ENCODE measurements at places on chromosomes 2 and 18.

- no peak for DNase-seq
Measured at GRCh38 chr2:19408592-19408991, 50.2 kb upstream of the OSR1 start.

GRCh38 chr2:1975060-1975459 lies 230.7 kb upstream of the PXDN start:
- DNase-seq: no peak

DNA sequence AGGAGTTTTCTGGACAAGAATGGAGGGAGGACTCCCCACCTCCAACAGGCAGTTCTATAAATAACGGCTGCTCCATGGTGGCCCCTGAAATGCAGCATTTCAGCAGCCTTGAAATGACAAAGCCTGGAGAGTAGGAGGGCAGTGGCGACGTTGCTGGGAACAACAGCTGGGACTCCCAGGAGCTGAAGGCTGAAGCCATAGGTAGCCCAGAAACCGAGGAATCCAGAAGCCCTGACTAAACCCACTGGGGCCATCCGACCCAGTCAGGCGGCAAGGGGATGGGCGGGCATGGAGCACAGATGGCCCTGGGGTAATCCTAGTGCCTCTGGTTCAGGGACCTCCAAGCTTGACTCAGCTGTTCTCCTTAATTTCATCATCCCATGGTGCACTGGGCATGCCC lies 9.0 kb downstream of the PRKAG3 start:
- no peak for DNase-seq

GRCh38 chr2:128623776-128624761 lies 305.4 kb upstream of the HS6ST1 start:
- no peak for DNase-seq

DNA sequence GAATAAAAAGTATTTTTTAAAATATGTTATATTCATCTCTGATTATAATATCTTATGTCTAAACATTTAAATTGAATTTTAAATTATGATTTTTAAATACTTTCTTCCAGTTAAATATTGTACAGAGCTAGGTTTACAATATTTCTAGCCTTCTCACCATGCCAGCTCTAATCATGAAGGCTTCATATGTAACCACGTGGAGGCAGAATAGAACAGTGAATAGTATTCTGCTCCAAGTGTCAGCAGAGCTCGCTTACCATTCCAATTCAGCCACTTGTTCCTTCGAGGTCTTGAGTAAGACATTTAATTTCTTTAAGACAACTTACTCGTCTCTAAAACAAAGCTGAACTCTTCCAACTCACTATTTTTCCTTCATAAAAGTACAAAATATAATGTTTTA lies 871.8 kb downstream of the SUCLG1 start:
- DNase-seq: no peak

GRCh38 chr2:144351687-144352086 lies 168.2 kb downstream of the ZEB2 start:
- no peak for DNase-seq

GRCh38 chr2:157418239-157418641 lies 25.6 kb downstream of the CYTIP start:
- no peak for DNase-seq

GRCh38 chr2:205984381-205984780 lies 101.6 kb downstream of the INO80D start:
- DNase-seq: no peak

GRCh38 chr2:213087040-213087439 lies 64.4 kb downstream of the IKZF2 start:
- no peak for DNase-seq

DNA sequence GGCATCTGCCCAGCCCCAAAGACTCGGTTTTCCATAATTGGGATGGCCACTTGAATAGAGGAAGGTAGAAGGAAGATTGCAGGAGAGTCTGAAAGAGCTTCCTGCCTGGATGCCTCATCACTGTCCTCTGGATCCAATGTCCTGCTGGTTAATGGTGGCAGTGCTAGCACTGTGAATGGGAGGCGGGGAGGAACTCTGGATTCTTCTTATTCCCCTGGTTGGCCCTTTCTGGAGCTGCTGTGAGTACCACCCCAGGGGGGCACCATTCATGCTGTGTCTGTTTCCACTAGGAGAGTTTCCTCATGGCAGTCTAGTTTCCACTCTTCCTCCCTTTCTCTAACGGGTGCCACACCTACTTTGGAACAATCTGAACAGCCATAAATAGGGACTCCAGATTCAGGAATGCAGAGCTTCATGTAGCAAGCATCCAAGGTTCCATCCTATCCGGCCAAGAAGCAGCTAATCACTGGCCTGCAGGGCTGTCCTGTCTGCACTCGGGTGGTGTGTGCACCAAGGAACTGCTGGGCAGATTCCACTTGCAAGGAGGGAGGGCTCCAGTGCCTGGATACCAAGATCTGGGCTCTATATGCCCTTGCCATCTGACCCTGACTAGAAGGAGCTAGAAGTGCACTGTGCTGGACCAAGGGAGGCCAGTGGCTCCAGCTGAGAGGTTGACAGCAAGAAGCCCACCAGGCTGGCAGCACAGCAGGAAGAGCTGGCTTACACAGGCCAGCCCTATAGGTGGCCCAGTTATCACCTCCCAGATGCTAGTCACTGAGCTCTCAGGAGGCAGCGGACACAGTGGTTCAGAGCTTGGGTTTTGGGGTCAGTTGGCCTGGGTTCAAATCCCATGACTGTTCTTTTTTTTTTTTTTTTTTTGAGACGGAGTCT lies 4.6 kb upstream of the ATOH8 start:
- DNase-seq: no peak

DNA sequence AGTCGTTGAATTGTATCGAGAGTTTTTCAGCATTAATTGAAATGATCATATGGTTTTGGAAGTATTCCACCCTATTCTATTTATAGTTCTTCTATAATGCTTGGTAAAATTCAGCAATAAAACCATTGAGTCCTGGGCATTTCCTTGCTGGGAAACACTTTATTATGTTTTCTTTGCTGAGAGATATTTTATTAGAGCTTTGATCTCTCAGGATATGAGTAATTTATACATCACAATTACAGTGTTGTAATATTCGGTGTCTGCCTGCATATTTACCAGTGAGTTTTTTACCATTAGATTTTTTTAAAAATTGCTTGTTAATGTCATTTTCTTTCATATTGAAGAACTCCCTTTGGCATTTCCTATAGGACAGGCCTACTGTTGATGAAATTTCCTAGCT lies 402.7 kb upstream of the FSIP2 start:
- DNase-seq: no peak

DNA sequence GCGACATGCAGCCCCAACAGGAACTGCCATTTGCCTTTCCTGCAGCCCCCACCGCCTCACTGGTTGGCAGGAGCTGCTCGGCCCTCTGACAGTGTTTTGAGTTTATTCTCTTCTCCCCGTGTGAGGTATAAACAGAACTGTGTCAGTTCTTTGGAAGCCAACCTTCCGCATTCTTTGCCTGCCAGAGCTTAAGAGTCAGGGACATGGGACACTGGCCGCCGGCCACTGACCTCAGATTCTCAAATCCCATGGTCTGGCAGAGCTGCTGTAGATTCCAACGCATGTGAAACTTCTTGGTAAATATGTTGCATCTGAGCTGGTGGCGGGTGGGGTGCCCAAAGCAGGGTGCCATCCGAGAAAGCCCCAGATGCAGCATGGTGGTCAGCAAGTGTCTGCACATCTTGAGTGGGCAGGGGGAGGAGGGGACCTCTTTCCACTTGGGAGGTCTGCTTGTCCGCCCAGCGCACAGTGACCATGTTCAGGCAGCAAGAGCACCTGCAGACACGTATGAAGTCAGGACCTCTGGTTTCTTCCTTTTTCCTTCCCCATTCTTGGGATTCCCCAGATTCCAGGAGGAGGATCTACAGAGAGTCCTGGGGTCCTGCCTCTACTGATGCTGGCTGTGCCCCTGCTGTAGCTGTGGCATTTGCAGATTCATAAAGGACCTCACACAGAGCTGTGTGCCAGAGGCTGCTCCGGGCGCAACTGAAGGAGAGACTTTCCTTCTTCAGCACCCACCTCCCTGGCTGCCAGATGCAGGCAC lies 23.8 kb downstream of the ASB18 start:
- DNase-seq: no peak

Measured in NCI-H774 (cell line).